ENCODE measurements at places on chromosomes 4 and X.

GRCh38 chrX:149937871-149938426, 342 bp downstream of the EOLA2 start:
- DNase-seq = no peak

GRCh38 chr4:15515106-15515505, 45.4 kb downstream of the CC2D2A start:
- DNase-seq = no peak

DNA sequence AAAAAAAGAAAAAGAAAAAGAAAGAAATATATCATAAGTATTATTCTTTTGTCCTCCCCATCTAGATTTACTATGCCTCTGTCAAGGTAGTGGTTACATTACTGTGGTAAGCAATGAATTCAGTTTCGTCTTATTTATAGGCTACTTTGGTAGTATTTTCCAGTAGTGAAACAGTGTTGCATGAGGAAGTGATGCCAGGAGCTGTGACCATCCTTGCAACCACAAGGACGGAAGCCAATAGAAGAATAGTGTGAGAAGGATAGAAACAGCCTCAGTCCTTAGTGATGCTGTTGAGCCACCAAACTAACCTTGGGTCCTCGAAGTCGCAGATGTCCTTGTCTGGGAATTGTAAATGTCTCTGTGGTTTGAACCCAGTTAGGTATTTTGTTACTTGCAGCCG, 328.5 kb downstream of the PPP3CA start:
- DNase-seq = no peak

GRCh38 chr4:142314247-142314646, 531.9 kb downstream of the INPP4B start:
- DNase-seq = no peak
